ENCODE measurements at places on chromosomes 2 and 18.

DNA sequence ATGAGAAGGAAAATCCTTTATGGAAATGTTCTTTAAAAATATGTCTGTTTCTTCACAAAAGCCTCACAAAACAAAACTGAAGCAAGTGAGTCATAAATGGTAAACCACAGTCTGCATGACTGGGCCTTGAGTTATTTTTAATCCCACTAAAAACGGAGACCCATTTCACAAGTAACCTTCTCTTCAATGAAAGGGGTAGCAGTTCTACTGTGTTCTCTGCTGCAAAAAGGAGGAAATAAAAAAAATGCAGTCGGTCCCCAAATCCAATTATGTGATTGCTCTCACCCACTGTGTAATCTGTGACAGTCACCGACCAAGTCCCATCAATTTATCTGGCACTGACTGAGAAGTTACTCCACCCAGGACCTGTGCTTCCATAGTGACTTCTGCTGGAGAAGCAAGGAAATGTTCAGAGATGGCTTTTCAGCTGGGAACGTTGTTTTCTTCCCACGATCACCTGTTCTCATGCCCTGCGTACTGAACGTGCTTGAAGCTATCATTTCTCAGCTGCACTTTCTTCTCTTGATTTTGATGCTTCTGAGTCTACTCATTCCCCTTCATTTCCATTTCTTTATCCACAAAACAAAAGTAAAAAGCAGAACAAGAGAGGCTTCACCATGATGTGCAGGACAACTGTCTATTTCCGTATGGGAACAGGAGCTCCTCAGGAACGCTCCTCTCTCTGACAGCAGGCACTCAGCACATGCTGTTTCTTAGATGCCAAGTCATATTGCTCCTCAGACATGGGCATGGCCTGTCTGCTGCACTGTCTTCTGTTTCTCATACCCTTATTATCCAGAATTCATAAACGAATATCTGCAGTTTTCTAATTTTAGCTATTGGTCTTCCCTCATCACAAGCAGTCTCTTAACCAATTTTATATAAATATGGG lies 80.0 kb upstream of the TMEM200C start:
- DNase-seq = no peak

- no peak for DNase-seq
Measured at GRCh38 chr2:60675301-60675700, 80.8 kb upstream of the PAPOLG start.

GRCh38 chr18:11887328-11888128 lies 20.6 kb downstream of the MPPE1 start:
- DNase-seq = no peak

GRCh38 chr2:69973335-69973735 lies 11.9 kb upstream of the ASPRV1 start:
- DNase-seq = no peak

DNA sequence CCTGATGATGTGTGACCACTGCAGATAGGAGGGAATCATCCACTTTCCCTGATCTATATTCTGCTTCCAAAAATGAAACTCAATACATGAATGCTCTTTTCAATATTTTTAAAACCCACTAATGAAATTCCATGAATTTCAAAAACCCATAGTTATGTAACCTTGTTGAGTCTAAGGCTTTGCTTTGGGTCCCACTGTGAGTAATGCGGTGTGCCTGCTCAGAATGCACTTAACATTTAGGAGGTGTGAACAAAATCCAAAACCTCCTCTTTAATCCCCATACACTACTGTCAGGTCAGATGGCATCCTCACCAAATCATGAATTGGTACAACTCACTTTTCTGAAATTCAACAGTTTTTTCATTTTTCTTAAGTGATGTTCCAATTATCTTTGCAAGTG lies 50.4 kb downstream of the CCDC93 start:
- no peak for DNase-seq

DNA sequence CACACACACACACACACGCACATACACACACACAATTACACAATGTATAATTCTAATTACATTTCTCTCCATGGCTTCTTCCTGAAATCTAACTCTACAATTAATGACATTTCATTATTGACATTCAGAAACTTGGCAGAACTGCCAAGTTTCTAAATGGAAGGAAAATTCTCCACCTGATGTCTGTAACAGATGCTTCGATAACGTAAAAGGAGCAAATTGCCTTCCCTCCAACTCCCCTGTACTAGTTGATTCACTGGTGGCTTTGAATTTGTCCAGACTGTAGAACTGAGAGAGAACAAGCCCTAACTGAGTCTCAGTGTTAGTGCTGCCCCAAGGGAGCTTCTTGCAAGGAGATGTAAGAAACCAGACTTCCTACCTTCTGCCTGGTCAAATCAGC lies 255.1 kb upstream of the TMEM200C start:
- no peak for DNase-seq

- DNase-seq = no peak
Measured at GRCh38 chr2:44663471-44664073, 277.9 kb upstream of the SIX3 start.

- DNase-seq = no peak
Measured at GRCh38 chr2:160576054-160576499, 82.5 kb upstream of the RBMS1 start.

DNA sequence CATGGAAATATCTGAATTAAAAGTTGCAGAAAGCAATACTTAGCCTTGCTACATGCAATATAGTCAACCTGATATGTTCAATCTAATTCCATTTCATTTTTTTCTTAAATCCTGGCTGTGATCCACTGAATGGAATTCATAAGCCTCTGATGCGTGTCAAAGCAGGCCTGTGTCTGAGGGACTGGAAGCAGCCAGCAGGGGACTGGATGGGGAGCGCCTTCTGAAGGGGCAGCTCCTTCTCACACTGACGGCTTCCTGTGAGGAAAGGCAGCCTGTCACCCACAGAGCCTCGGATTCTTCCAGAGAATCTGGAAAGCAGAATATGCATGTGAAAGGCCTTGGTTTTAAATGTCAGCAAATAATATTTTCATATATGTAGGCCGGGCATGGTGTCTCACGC lies 73.5 kb downstream of the KCNF1 start:
- DNase-seq = no peak

GRCh38 chr2:1478311-1479305 lies 65.3 kb downstream of the TPO start:
- DNase-seq = no peak

DNA sequence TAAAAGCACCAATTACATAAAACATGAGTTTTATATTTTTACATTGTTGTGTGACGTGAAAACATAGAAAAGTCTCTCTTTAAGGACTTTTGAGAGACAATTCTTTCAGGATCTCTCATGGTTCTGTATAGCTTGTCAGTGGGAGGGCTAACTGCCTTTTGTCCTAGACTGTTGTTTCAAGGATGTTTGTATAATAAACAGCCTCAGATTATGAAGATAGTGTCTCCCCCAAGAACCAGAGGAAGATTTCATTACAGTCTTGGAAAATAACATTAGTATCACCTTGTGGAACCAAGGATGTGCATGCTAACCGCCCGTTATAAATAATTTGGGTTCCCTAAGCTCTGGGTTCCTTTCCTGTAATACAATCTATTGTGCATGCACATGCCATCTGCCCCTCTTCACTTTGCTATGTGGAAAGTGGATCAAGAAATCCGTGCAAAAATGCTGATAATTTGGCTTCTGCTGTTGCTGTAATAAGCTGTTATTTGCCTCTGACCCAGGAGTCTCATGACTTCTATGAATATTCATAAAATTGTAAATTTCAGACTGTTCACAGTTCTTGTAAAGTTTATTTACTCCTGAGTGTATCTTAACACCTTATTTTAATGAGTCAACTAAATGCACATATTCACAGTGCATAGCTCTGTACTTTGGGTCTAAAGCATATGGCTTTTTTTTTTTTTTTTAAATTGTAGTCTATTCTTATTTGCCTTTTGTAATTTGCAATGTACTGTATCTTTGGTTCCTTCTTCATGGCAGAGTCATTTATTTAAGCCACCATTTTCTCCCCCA lies 265.5 kb downstream of the PTH2R start:
- no peak for DNase-seq

DNA sequence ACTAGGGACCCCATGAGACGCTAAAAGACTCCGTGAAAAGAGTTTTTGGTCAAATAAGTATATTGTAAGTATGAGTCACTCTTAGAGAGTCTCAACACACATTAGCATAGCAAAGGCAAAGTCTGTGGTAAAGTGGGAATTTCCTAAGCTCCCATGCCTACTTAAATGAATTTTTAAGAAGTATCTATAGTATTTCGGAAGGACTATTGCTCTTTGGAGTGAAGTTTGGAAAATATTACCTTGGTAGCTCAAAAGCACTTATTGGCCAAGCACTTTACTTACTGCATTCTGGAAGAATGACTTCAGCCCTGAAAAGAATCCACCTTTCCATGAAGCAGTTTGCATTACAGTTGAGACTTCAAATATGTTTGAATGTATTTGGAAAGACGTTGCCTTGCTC lies 57.1 kb downstream of the CAVIN2 start:
- no peak for DNase-seq

GRCh38 chr2:109497463-109497862 lies 116.3 kb downstream of the SEPTIN10 start:
- no peak for DNase-seq

DNA sequence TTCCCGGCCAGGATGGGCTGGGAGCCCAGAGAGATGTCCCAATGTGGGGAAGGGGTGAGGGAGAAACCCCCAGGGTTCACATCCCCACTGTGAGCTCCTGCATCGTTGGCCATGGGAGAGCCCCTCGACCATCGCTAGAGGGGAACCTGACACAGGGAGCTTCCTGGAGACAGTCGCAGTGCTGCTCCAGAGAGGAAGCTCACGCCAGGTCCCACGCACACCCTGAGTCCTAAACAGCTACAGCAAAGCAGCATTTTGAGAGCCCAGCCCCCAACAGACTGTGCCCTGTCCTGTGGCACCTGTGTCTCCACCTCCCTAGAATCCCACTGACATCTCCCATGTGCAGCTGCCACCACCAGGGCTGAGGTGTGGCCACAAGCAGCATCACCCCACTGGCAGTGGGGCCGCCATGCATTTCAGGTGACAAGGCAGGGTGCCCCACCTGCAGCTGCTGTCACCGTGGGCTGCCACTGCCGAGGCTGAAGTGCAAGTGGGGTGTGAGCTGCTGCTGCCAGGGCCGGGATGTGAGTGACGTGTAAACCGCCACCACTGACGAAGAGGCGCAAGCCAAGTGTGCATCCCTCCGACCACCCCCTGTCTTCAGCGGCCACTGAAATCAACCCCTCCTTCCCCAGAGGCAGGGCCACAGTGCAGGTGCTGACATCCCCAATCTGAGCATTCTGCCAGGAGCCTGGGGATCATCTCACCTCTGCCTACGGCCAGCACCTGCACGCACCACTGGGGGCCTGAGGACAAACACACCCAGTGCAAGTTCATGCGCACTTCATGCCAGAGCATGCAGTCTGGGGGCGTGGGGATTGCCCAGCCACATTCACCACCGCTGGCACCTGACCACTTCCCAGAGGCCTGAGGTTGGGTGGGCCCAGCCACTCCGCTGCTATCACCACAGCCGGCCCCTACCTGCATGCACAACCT lies 467.7 kb upstream of the SALL3 start:
- DNase-seq = no peak

DNA sequence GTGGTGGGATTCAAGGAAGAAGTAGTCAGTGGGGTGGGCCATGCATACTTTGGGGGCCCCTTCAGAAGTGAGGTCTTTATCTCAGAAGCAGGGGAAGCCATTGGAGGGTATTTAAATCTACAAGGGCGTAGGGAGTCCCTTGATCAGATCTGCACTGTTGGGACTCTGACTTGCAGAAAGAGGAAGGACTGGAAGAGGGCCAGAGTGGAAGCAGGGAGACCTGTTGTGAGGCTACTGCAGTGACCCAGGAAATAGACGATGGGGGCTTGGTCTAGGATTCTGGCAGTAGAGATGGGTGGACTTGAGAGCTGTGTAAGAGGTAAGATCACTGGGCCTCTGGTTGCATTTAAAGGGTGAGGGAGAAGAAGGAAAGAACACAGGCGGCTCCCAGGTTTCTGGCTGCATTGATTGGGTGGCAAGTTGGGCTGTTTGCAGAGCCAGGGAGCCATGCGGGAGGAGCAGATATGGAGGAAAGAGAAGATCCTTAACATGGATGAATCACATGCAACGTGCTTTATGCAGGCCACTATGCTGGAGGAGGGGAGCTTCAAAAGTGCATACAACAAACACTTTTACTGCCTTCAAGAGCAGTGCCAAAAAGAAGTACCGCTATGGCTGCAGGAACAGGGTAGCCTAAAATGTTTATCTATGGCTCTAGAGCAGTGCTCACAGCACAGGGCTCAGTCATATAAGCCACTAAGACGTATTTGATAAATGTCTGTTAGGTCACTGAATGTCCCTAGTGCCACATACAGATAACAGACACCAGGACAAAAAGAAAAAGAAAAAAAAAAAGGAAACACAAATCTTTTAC lies 2.3 kb downstream of the SFXN5 start:
- DNase-seq = no peak

DNA sequence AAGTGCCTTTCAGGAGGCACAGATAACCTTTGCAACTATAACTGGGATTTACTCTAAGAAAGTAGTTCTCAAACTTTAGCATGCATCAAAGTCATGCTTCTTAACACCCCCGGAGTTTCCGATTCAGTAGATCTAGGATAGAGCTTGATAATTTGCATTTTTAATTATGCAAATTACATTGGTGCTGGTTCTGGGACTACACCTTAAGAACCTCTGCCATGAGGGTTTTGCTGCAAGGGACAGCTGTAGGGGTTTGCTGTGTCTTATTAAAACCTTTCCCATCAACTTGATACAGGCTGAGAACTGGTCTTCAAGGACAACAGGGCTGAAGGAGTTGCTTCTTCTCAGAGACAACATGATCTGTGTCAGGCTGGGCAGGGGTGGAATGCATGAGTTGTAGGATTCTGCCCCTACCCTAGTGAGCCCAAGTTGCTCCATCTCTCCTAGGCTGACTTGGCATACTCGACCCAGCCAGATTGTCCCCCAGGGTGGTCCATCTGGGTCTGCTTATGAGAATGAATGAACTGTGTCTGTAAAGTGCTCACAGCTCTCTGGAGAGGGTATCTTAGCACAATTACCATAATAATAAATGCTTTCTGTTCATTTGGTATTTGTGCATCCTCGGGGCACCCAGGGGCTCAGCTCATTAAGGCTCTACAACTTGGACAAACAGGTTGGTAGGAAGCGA lies 232.7 kb downstream of the CLIP4 start:
- DNase-seq = no peak

- DNase-seq = no peak
Measured at GRCh38 chr18:73288813-73289212, 421.0 kb upstream of the NETO1 start.

GRCh38 chr2:128536925-128537620 lies 218.4 kb upstream of the HS6ST1 start:
- no peak for DNase-seq

DNA sequence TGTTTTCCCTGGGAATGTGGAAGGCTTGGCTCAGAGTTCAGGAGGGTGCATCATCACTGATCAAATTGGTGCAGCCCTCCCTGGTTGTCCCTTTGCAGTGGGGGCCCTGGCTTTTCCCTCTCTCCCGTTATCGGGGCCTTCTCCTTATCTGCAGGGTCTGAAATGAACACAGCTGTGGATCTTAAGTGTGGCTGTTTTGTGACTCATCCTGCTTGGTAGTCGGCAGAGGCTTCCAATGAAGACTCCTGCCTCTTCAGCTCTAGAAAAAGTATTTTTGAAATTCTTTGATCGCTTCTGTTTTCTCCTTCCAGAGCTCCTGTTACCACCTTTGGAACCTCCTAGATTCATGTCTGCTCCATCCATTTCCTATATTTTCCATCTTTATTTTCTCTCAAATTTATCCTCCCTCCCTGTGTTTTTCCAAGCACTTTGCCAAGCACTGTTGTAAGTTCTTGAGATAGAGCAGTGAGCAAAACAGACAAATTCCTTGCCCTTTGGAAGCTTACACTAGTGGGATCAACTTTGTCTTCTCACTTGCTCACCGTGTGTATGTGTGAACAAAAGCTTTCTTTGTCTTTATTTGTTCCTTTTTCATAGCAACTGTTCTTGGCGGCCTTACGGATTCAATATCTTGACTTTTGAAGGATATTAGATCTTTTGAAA lies 45.7 kb downstream of the RALB start:
- no peak for DNase-seq

Data from NCI-H1092 (cell line).